ENCODE measurements at places on chromosomes 4 and X.
A peak's percentile ranks its signal among the peaks of the same experiment; 100 is the strongest.

- DNase-seq = no peak
Observed at GRCh38 chrX:30814978-30815377, 74.1 kb downstream of the TAB3 start.

GRCh38 chr4:141957416-141957815 is 321.0 kb downstream of the IL15 start:
- DNase-seq = no peak

DNA sequence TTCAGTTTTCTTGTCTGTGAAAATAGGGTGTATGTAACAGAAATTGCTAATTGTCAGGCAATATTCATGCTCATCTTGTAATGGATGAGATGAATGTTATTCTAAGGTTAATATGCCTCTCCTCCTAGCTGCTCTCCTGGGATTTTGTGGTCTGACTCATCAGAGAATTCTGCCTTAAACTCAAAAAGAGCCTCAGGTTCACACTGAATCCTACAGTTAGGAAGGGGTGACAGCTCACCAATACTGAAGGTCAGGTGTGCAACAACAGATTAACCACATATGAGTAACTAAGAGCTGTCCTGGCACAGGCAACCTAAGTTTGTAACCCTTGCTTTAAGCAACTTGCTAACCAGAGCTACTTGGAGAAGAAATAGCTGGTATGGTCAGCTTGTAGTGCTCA is 197.7 kb downstream of the SPATA18 start:
- DNase-seq = no peak

- no peak for DNase-seq
Observed at GRCh38 chrX:111375747-111376146, 36.2 kb downstream of the DCX start.

- no peak for DNase-seq
Observed at GRCh38 chr4:173572493-173573129, 42.6 kb upstream of the HAND2 start.

GRCh38 chr4:157115613-157116335 is 39.8 kb downstream of the GLRB start:
- no peak for DNase-seq

GRCh38 chrX:130793975-130794374 is 109.0 kb downstream of the ENOX2 start:
- no peak for DNase-seq

DNA sequence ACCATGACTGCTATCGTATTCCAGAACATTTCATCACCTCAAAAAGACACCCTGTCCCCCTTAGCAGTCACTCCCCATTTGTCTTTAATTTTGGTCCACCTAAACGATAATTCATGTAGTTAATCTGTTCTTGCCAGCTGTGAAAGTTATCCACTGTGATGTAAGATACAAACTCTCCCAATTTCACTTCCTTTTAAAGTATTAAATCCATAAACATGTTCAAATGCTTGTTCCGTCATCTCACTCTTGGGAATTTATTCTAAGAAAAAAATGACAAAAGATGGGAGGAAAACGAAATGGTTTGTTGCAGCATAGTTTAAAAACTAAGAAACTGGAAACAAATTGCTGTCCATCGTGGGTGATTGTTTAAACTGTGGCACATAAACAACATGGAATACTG is 53.7 kb upstream of the IRF2 start:
- DNase-seq = no peak

DNA sequence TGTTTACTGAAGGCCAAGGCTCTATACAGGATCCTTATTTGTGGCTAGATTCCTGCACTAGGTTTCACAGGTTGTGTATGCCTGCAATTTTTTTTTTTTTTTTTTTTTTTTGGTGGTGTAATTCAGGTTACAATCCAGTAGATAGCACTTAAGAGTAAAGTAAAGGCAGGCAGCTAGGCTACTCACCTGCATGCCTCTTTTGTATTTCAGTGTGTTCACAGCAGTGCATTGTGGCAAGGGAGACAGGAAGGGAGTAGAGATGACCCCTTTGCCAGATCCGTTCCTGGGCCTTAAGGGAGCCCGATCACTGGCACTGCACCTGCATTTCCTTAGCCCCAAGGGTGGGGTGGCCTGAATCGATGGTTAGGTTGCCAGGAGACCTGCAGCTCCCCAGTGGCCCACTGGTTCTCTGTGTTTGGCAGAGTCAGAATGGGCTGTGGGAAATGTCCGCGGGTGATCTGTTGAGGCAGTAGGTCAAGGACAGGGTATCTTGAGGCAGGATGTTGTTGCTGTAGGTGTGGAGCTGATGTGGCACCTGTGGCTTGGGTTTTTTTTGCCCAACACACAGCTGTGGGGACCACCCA is 374.9 kb upstream of the AADAT start:
- DNase-seq = no peak

DNA sequence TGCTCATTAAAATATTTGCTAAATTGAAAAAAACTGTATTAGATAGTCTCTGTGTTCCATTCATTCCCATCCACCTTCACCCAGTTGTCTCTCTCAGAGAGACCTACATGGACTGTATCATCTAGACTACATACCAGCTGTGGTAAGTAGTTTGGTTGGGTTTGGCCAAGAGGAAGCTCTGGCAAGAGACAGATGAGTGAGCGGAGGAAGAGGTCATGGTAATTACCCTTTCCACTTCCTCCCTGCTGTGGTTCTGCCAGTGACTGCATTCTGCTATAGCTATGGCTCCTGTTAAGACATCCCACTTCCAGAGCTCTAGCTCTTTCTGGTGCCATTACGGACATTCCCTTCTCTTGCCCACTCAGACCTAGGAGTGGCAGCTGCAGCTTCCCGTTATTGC is 239.0 kb upstream of the MID1 start:
- DNase-seq = no peak

DNA sequence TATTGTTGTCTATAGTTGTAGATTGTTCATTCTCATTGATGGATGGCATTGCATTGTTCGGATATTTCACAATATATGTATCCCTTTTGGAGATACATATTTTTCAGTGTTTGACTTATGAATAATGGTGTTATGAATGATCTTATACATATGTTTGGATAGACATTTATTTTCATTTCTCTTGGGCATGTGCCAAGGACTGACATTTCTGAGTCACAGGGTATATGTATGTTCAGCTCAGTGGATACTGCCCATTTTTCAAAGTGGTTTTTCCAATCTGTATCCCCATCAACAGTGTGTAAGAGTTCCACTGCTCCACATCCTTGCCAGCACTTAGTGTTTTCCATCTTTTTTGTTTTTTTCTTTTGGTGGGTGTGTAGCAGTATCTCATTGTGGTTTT is 45.0 kb upstream of the RAB40AL start:
- no peak for DNase-seq

- DNase-seq = no peak
Observed at GRCh38 chr4:147846318-147847155, 114.6 kb downstream of the ARHGAP10 start.

GRCh38 chrX:93594780-93595179 is 78.6 kb downstream of the NAP1L3 start:
- DNase-seq = no peak

DNA sequence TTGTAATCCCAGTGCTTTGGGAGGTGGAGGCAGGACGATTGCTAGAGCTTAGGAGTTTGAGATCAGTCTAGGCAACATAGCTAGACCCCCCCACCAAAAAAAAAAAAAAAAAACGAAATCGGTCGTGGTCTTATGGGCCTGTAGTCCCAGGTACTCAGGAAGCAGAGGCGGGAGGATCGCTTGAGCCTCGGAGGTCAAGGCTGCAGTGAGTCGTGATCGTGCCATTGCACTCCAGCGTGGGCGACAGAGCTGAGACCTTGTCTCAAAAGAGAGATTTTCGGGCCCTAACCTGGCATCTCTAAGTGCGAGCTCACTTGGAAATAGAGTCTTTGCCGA is 7.0 kb upstream of the LETM1 start:
- no peak for DNase-seq

DNA sequence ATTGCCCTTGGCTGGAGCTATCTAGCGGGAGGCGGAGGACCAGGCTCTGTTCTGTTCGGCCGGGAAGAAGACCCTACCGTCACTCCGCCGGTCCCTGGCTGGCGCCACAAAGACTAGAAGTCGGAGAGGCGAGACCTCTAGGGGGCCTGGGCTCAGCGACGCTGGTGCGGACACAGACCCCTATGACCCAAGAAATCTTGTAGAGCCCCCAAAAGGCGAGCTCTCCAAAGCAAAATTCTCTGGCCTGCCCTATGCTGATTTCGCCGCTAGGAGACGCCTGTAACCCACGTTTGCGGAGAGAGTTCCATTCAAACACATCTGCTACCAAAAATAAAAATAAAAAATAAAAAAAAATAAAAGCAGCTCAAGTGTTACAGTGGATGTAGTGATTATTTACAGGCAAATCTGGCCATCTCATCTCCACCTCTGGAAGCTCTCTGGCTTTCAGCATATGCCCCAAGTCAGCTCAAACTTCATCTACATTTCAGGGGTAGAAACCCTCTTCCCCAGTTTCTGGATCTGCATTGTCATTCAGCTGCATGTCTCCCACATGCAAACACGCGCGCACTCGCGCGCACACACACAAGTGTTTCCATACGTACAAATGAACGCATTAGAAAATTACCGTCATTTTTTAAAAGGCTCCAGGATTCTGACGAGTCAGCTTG is 2.4 kb upstream of the PCDH10 start:
- no peak for DNase-seq

DNA sequence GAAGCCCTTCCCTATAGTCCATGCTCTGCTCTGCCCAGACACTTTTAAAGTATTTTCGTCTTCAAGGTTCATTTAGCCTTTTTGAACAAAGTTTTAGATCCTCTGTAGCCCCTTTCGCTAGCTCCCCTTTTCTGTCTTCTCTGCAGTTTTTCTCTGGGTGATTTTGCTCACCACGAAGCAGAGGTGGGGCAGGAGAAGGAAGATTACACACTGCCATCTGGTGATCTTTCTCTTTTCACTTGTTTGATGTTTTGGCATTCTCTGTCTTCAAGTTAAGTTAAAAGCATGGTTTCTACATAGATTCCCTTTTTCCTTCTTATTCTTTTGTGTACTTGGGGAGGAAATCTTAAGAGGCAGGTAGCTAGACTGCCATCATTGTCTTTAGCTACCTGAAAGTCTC is 43.9 kb downstream of the CC2D2A start:
- no peak for DNase-seq

- DNase-seq = no peak
Observed at GRCh38 chr4:81600520-81601357, 129.0 kb upstream of the RASGEF1B start.

DNA sequence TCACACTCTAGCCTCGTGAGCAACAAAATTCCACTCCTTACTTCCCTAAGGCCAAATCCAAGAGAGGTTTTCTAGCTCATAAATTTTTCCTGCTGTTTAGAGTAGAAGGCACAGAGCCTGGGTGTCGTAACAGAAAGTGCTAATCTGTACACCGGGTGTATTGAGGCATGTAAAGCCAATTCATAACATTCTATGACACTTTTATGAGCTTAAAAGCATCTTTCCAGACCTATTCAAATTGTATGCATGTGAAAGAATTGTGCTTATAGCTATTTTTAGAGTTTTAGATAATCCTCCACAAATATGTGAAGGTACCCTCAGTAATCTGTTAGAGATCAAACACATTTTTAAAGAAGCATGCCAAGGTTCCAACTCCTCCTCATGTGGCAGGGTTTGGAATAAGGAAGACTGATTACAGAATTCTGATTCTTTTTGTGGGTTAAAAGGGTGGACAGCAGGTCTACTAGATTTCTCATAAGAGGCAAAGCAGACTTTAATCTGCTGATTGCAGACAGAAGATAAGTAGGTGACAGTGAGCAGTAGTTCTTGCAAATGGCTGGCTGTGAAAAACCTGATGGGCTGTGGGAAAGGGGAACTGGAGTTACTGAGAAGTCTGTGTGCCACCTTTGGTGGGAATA is 25.5 kb upstream of the LRCH2 start:
- no peak for DNase-seq

GRCh38 chr4:102551958-102552565 is 50.9 kb downstream of the NFKB1 start:
- DNase-seq = peak; percentile 5

DNA sequence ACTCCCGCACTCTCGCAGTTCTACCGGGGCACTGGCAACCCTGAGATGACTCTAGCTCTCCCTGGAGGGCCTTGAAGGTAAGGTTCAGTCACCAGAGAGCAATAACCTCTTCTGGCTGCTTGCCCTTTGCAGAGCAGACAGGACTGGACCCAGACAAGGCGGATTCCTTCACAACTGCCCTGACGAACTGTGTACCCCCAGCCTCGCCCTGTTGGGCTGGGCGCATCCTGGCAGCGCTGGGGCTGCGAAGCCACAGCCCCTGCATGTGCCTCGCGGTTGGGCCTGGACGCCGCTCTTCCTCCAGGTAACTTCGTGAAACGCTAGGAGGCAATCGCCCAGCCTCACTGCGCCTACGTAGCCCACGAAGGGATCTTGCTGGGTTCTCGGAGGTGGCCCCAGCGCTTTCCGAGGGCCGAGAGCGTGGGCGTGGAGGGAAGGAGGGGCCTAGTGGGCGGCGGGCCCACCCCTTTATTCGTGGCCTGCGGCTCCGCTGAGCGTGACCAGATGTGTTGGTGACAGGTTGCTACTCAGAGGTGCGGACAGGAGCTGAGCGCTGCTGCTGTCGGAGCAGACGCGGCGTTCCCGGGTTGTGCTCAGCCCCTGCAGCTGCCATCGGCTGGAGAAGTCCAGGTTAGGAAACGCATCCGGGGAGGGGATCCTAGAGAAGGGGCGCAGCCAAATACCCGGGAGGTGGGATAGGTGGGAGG is 1.9 kb upstream of the MAMLD1 start:
- no peak for DNase-seq

DNA sequence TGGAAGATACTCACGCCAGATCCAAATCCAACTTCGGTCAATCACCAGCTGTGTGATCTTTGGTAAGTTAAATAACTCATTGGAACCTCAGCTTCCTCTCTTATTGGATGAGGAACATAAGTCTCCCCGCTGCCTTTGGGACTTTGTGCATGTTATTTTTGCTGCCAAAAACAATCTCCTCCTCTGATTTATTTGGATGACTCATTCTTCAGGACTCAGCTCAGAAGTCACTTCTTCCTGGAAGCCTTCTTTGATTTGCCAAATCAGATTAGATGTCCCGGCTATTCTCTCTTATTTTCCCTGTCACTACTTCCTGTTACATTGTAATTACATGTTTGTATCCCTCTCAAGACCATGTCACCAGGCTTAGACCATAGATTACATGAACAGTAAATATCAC is 138.0 kb upstream of the BOD1L1 start:
- DNase-seq = no peak

- DNase-seq = no peak
Observed at GRCh38 chrX:110346681-110347080, 12.0 kb upstream of the RTL9 start.

DNA sequence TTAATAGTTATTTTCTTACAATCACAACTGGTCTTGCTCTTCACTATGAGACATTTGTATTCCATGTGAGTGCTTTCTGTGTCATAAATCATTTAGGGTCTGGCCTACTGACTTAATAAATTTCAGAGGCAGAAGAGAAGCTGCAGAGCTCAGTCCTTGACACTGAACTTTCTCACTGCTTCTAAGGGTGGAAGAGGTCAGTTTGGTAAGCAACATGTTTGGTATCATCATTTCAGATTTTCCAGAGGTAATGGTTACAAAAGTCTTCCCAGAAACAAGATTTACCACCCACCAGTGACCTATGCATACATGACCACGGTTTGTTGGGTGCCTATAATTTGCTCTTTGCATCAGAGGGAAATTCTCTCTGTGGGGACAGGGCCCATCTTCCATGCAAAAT is 148.6 kb downstream of the NR3C2 start:
- DNase-seq = no peak

- no peak for DNase-seq
Observed at GRCh38 chr4:86393749-86394148, 33.9 kb upstream of the MAPK10 start.

- DNase-seq = no peak
Observed at GRCh38 chr4:151475035-151475714, 66.2 kb downstream of the FHIP1A start.

GRCh38 chr4:158996669-158997074 is 106.2 kb upstream of the RAPGEF2 start:
- DNase-seq = peak; percentile 12

- no peak for DNase-seq
Observed at GRCh38 chrX:134315866-134316265, 78.9 kb downstream of the CCDC160 start.

Data from NCI-H1417 (cell line).